ENCODE measurements at places on chromosomes 3 and 15.

- no peak for DNase-seq
Observed at GRCh38 chr15:36232491-36232890, 346.9 kb upstream of the CDIN1 start.

- no peak for DNase-seq
Observed at GRCh38 chr15:63347074-63347857, 34.4 kb downstream of the CA12 start.

- no peak for DNase-seq
Observed at GRCh38 chr15:74315626-74316025, 51.8 kb downstream of the CYP11A1 start.

DNA sequence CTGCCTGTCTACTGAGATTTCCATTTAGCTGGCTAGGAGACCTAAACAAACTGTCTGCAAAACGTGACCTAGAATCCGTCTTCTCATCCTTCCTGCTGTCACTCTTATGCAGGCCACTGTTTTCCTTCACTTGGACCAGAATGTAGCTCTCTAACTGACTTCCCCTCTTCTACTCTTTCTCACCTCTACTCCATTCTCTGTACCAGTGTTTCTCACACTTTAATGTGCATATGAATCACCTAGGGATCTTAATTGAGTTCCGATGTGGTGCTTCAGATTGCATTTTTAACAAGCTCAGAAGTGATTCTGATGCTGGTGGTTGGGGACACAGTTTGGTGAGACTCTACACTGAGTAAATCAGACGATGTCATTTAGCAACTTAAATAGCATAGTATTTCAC, 1.6 kb upstream of the GBE1 start:
- DNase-seq: no peak

GRCh38 chr3:72231439-72232196, 446.7 kb upstream of the PROK2 start:
- DNase-seq: no peak

DNA sequence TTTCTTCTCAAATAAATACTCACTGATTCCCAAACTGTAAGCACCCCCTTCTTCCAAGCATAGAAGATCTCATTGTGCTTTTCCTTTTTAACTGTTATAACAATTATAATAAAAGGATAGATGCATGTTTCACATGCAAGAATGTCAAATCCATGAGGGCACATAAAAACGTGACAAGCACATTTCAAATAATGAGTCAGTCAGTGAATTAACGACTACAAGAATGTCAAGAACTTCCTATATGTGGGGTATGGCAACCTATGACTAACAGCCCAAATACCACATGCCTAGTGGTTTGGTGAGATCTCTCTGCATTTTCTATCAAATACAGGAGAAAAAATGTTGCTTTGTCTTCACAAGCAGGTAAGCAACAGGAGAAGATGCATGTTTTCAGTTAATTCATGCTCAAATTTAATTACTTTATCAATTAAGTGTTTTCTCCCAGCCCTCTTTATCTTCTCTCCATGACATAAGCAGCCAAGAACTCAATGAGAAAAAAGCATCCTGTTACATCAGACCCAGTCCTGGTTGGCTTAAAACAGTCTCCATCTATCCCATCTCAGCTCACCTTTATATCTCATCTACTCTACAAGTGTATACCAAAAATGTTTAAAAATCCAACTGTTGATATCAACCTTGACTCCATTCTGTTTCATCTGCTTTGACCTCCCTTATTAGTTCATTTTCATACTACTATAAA, 181.5 kb upstream of the LMCD1 start:
- DNase-seq: no peak

DNA sequence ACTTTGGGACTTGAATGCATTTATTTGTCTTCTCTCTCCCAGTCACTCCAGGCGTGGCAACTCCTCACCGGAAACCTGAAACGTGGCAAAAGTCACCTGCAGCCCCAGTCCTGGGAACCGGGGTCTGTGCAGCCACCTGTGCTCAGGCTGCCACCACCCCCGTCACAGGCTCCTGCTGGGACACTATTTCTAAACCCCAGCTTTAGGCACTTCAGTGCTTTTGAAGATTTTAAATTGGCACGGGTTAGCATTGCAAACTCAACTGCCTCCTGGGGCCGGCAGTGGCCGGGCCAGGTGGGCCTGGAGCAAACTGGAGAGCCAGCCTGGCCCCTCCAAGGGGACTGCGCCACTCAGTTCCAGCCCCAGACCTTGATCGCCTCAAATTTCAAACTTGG, 146.7 kb upstream of the IQSEC1 start:
- no peak for DNase-seq

DNA sequence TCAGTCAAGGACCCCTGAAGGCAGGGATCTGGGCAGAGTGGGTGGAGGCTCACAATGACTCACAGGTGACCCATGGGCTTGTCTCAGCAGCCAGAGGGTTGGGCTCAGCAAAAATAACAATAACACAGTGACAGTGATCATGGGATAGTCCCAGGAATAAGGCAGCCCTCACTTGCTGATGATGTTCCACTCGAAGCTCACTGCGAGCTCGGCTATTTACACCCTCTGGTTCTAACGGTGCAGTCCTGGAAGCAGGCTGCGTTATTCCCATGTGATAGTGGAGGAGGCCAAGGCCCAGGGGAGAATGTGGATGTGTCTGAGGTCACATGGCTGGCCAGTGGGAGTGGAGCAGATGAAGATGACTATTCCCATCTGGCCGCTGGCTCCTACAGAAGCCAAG, 16.2 kb downstream of the CCDC33 start:
- DNase-seq: no peak

GRCh38 chr15:32718821-32719716, 1.3 kb downstream of the GREM1 start:
- DNase-seq: no peak

- no peak for DNase-seq
Observed at GRCh38 chr3:64056606-64057180, 33.4 kb upstream of the PSMD6 start.

GRCh38 chr3:157408499-157409149, 28.0 kb upstream of the PTX3 start:
- no peak for DNase-seq

DNA sequence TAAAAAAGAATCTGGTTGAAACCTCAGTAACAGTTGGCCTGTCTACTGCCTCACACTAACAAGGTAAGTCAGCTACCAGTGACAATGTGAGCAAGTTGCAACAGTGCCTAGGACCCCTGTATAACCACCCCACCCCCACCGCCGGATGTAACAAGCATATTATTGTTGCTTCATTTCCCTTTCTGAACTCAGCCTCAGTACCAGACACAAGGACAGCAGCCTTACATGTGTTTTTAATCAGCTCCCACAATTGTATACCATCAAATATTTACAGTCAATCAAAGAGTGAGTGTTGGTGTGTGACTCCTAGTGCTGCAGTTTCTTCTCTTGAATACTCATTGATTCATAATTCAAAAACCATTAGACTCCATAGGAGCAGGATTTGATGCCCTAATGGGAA, 96.4 kb downstream of the PYDC2 start:
- DNase-seq: no peak

GRCh38 chr15:62957130-62957529, 85.4 kb upstream of the TPM1 start:
- no peak for DNase-seq

DNA sequence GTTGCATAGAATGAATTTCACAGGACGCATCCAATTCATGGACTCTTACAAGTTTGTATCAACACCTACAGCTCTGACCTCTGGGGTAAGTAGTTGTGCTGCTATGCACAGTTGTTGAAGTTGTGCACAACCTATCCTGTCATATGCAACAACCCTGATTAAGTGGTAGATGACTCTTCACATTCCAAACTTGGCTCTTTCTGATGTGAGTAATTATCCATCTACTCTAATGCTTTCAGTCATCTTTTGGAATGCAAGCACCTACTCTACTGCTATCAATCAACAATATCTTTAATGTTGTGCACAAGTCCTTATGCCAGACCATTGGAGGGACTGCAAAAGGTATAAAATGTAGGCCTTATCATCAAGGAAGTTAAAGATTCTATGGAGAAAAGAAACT, 921.4 kb downstream of the MCTP2 start:
- no peak for DNase-seq

All from CD4-positive, alpha-beta T cell treated with Interleukin-4 for 4 hours (primary cell).